ENCODE measurements at places on chromosomes 6 and 20.

DNA sequence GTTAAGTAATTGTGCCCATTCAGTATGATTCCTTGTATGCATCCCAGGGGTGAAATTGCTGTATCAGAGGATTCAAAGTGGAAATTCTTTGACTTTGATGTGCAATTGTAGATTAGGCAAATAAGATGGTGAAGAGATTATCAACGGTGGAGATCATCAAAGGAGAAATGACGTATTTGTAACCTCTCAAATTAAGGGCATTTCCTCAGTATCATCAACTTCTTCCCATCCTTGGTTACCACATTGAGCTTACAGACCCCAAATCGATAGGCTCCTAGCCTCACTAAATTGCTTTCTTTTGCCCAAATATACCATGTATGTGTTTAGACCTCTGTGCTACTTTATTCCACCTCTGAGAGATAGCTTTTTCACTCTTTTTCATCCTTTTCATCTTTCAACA lies 213.1 kb upstream of the ZFP64 start:
- DNase-seq, result no peak

GRCh38 chr6:18961566-18961965 lies 574.4 kb downstream of the RNF144B start:
- DNase-seq, result no peak

- no peak for DNase-seq
Observed at GRCh38 chr6:43578748-43579147, 2.8 kb downstream of the POLH start.

DNA sequence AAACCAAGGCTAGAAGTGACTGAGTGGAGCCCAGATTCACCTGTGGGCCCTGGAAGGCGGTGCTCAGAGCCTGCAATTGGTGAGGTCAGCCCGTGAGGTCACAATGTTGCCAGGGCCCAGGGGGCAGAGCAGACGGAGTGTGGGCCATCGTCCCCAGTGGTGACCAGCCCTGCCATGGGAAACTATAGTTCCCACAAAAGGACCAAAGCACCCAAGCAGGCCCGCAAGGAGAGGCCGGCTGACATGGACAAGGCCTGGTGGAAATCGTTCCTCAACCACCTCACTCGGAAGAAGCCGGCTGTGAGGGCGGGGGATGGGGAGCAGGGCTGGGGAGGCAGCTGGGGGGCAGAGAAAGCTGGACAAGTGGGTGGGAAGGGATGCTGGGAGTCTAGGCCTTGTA lies at the start of gene C20orf144:
TSS of gene C20orf144 (plus strand) at position 156 of the 400 bp plus-strand sequence. CDS start at position 175, 19 bp downstream.
- DNase-seq, result peak; percentile 18

- DNase-seq, result no peak
Observed at GRCh38 chr6:76843054-76843822, 620.1 kb downstream of the HTR1B start.

Data from uterus (tissue), 4 donors.